ENCODE measurements at places on chromosomes 13 and 19.

GRCh38 chr13:90498096-90498495 lies 849.4 kb upstream of the MIR17HG start:
- peaks cover 12% of the 10 kb centered on the region for H3K4me1 ChIP-seq
- no peaks in the 10 kb centered on the region for H3K27me3 ChIP-seq
- no peak for DNase-seq

DNA sequence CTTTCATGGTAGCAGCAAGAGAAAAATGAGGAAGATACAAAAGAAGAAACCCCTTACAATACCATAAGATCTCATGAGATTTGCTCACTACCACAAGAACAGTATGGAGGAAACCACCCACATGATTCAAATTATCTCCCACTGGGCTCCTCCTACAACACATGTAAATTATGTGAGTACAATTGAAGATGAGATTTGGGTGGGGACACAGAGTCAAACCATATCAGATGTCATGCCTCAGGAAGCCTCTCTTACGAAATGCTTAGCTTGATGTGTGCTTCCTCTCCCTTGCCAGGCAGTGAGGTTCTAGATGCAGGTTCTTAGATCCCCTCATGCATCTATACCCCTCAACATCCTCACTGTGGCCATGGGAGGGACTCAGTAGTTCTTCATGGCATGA lies 63.2 kb upstream of the RGCC start:
- H3K27me3 ChIP-seq, result no peaks in the 10 kb centered on the region
- no peak overlapping the region for H3K4me3 ChIP-seq
- no peaks in the 10 kb centered on the region for H3K4me1 ChIP-seq
- no peaks in the 10 kb centered on the region for H3K36me3 ChIP-seq
- no peak for DNase-seq
- no peak overlapping the region for H3K27ac ChIP-seq

GRCh38 chr19:41395355-41395754 lies 1.8 kb downstream of the EXOSC5 start:
- H3K36me3 ChIP-seq, result no peaks in the 10 kb centered on the region
- no peak for DNase-seq
- H3K27ac ChIP-seq, result no peak overlapping the region
- no peak overlapping the region for H3K4me3 ChIP-seq

DNA sequence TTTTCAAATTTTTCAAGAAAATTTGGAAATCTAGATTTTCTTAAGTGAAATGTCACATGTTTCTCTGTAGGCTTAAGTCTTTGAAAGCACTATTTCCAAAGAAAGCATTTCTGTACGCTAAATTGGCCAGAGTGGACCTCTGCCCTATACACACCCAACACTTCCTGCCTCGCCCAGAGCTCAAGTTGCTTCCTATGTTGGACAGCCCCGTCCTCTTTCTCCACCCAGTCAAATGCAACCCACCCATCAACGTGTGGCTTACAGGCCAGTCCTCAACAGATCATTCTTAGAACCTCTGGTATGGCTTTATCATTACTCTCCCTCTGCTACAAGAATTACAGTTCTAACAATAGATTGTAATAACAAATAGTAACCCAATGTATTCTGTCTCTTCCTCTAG lies 24.2 kb downstream of the KLF12 start:
- DNase-seq, result no peak
- H3K36me3 ChIP-seq, result no peaks in the 10 kb centered on the region
- H3K27ac ChIP-seq, result no peak overlapping the region
- H3K4me1 ChIP-seq, result no peaks in the 10 kb centered on the region
- no peaks in the 10 kb centered on the region for H3K27me3 ChIP-seq
- H3K4me3 ChIP-seq, result no peak overlapping the region

Data from body of pancreas (tissue), 4 donors.